ENCODE measurements at places on chromosomes 16 and 17.

- DNase-seq: no peak
Observed at GRCh38 chr16:11298143-11298900, 17.2 kb upstream of the PRM1 start.

- DNase-seq: peak; percentile 40
Observed at GRCh38 chr17:51335883-51336822, 75.8 kb downstream of the UTP18 start.

GRCh38 chr16:81523387-81524115, 78.9 kb downstream of the CMIP start:
- DNase-seq: no peak

GRCh38 chr16:10539236-10539635, 41.2 kb downstream of the EMP2 start:
- DNase-seq: no peak

- peak; percentile 93 for DNase-seq
Observed at GRCh38 chr17:8153957-8154607, 1.9 kb upstream of the PER1 start.

DNA sequence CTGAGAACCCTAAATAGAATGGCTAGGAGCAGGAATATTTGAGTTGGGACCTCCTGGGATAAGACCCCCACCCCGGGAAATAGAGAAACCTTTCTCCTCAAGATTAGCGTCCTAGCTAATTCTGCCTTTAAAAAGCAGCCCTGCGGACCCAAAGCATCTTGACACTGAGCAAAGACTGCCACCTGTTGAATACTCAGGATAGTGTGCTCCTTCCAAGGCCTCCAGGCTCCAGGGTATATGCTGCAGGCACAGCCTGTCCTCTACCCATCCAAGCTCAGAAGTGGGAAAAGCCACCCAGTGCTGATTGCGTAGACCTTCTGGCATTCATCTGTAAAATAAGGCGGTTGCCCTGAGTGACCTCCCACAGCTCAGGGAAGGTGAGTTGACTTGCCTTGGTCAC, 456.2 kb upstream of the DYNLRB2 start:
- DNase-seq: peak; percentile 8

DNA sequence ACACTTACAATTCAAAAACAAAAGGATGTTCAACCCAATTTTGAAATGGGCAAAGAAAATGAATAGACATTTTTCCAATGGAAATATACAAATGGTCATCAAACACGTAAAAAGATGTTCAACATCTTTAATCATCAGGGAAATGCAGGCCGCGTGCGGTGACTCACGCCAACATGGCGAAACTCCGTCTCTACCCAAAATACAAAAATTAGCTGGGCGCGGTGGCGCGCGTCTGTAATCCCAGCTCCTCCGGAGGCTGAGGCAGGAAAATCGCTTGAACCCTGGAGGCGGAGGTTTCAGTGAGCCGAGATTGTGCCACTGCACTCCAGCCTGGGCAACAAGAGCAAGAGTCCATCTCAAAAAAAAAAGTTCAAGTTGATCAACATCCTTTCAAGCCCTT, 1.8 kb upstream of the CLUAP1 start:
- no peak for DNase-seq

DNA sequence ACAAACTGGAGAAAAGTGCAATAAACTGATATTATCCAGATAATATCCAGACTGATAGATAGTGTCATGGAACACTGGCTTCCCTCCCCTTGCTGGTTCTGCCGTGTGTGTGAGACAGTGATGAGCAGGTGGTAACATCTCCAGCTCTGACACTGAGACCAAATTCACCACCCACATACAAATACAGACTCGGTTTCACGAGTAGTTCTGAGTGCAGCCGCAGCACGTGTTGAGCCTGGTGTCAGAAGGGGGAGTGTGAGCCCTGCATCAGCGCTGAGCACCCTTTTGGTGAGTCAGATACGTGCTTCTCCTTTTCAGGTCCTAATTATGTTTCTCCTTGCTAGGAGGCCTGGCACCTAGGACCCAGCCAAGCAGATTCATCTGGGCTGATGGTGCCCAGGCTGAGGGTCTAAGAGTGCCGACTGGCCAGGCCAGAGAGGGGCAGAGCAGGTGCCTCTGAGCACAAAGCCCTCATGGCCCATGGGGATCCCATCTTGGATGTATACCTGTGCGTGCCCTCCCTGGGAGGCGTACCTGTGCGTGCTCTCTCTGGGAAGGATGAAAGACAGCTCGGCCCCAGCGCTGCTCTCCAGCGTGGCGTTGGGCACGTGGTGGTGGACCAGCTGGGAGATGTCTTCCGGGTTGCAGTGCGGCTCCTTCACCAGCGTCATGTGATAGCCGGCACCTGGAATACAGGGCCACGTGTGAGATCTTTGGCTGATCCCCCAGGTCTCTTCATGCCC, 27.3 kb upstream of the RNPS1 start:
- peak; percentile 29 for DNase-seq

DNA sequence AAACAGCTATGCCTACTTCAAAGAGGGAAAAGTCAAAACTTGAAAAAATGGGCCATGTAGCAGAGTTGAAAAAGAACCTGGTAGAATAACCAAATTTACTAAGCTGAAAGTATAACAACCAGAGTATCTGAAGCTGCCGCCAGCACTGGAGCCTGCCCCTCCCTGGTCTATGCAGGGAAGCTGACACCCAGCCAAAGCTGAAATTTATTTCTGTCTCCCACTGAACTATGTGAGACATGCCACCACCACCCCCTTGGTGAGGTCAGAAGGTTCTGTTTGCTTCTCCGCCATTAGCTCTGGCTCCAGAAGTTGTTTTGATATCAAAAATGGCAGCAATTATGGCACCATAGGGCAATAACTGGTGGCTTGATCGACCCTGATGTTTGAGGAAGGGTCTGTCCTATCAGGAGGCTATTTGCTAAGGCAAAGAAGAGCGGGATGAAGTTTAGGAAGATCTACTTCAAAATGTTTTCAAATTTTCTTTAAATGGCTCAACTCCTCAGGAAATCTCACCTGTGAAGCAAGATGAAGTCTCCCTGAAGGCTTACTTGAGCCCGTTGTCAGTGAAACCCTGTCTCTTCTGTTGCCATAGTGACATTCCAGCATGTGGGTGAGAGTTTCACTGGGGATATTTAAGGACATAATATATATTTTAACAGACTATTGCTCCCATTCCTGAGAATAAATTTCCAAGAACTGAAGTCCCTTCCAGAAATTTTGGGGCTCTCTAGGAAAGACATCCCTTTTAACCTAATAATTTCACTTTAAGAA, 122.0 kb downstream of the COPRS start:
- DNase-seq: no peak

DNA sequence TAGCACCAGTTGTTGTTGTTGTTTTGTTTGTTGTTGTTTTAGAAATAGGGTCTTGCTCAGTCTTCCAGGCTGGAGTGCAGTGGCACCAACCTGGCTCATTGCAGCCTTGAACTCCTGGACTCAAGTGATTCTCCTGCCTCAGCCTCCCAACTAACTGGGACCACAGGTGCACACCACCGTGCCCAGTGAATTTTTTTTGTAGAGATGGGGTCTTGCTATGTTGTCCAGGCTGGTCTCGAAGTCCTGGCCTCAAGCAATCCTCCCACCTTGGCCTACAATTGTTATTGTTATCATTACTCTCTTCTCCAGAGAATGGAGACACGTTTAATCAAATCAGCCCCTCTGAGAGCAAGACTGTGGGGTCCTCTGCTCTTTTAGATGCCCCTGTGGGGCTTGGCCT, 42.7 kb upstream of the EMP2 start:
- DNase-seq: no peak

- no peak for DNase-seq
Observed at GRCh38 chr17:44527102-44527501, 23.9 kb upstream of the GPATCH8 start.

- DNase-seq: no peak
Observed at GRCh38 chr16:23318639-23319038, 16.5 kb downstream of the SCNN1B start.

GRCh38 chr16:56633535-56633934, 1.1 kb downstream of the MT1M start:
- DNase-seq: no peak

DNA sequence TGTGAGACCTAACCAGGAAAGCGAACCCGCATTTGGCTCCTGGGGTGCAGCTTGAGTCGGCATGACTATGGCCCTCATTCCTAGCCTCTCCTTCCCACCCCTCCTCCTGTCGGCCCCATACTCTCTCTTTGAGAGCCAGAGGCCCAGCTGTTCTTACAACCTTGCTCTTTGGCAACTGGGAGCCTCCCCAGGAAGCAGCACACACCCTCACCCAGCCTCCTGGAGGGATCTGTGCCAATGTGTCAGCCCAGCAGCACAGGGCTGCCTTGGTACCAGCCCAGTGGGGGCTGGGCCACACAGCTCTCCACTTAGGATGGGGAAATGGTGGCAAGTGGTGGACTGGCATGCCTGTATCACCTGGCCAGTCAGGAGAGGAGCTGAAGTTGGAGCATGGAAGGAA, 70.3 kb upstream of the LGALS9 start:
- DNase-seq: no peak

- DNase-seq: no peak
Observed at GRCh38 chr16:26963109-26963508, 103.6 kb upstream of the C16orf82 start.

DNA sequence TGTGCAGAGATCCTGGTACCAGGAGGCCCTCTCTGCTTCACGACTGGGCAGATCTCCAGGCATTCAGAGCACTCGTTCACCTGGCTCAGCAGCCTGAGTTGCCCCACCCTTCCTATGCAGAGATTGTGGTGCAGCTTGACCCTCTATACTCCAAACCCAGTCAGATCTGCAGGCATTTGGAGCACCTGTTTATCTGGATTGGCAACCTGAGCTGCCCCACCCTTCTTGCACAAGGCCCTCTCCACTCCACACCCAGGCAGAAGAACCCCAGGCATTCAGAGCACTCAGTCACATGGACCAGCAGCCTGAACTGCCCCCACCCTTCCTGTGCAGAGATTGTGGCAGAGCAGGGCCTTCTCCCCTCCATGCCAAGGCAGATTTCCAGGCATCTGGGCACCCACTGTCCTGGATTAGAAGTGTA, 88.4 kb upstream of the CDH5 start:
- no peak for DNase-seq

GRCh38 chr17:81428121-81428515, 32.9 kb downstream of the BAHCC1 start:
- peak; percentile 71 for DNase-seq

- DNase-seq: no peak
Observed at GRCh38 chr17:76481071-76481655, 13.8 kb downstream of the AANAT start.

GRCh38 chr17:16920628-16921020, 51.3 kb downstream of the TNFRSF13B start:
- DNase-seq: no peak

- DNase-seq: no peak
Observed at GRCh38 chr16:57273359-57273758, 11.1 kb downstream of the PLLP start.

GRCh38 chr17:14926526-14927122, 338.5 kb downstream of the PMP22 start:
- no peak for DNase-seq

DNA sequence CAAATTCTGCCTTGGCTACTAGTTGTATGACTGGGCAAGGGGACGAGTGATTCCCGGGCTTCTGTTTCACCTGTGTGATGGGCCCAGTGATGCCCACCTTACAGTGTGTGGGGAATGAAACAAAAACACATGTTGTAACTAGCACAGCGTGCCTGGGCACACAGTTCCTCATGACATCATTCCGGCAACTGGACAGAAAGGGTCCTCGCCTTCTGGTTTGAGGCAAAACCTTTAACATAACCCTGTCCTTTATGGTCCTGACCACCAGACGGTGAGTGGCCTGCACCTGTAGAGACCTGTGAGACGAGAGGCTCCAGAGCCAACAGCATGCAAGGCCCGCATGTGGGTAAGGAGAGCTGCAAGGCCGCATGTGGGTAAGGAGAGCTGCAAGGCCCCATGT, 7.7 kb upstream of the SLC38A8 start:
- no peak for DNase-seq

- no peak for DNase-seq
Observed at GRCh38 chr17:29054835-29055234, 11.9 kb downstream of the PIPOX start.

GRCh38 chr17:40309031-40309948, at the start of gene RARA:
TSS of gene RARA (plus strand) at chr17:40309180. CDS start at chr17:40331219, 22,039 bp downstream.
- DNase-seq: peak; percentile 63

DNA sequence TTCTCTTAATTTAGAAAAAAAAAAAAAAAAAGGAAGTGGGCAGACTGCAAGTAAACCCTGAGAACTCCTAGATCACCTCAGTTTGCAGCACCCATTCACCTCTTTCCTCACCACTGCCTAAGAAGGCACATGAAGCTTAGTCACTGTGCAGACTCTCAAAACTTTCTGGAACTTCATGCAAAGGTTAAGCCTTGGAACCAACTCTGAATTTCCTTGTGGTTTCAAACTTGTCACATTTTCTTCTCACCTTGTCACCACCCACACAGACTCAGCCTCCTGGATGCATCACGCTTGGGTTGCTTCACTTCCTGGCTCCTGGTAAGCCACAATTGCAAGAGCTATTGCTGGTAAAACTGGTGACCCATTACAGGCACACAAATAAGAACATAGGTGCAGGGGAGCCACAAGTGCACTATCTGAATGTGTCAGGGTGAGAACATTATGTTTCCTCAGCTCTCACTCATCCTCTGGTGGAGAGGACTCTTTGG, 15.0 kb upstream of the CPD start:
- no peak for DNase-seq

DNA sequence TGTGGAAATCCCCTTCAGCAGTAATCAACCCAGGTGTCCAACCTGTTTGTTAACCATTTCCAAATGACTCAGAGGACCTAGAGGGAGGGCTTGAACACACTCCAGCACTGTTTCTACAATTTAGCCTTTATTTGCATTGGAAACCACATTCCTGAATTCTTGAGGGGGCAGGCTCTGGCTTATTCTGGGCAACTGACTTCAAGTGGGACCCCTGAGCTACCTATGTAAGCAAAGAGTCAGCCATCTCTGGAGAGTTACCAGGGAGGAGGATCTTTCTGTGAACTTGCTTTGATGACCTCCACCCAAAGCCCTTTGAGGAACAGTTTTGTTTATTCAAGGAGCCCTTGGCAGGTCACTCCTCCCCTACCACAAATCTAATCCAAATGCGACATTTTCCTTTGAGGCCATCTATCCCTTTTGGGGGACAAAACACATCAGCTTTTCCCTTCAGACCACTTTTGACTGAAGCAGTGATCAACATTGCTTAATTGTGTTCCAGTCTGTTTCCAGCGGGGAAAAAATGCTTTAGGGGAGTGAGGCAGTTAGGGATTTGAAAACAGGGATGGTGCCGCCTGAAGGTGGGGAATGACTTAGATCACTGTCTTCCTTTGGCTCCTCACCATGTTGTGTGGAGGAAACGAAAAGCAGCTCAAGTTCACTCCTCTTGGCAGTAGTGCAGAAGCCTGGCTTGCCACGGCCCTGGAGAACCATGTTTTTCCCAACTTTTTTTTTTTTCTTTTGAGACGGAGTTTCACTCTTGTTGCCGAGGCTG, 46.2 kb downstream of the TUBD1 start:
- no peak for DNase-seq

DNA sequence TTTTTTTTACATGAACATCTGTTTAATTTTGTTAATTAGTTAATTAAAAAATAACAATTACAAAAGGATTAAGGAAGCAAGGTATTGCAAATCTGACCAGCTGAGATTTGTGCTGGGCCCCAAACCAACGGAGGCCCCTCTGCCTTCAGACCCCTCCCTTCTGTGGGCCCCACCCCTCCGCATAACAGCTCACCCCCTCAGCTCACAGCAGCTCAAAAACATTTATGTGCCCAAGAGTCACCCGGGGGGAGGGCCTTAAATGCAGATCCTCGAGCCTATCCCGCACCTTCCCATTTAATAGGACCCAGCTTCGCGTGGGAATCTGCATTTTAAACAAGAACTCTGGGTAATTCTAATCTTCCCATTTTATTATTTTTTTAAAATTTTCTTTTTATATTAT, 75.0 kb downstream of the MGAT5B start:
- no peak for DNase-seq

Data from caudate nucleus (tissue), 63 donors.